Vagina (tissue), 2 donors: ENCODE measurements at places on chromosomes 4 and X. TPM values are rescaled to one million over a fixed set of nuclear protein-coding genes. Genes with fewer than 3 reads are reported as not detected.
A peak's percentile ranks its signal among the peaks of the same experiment; 100 is the strongest.

DNA sequence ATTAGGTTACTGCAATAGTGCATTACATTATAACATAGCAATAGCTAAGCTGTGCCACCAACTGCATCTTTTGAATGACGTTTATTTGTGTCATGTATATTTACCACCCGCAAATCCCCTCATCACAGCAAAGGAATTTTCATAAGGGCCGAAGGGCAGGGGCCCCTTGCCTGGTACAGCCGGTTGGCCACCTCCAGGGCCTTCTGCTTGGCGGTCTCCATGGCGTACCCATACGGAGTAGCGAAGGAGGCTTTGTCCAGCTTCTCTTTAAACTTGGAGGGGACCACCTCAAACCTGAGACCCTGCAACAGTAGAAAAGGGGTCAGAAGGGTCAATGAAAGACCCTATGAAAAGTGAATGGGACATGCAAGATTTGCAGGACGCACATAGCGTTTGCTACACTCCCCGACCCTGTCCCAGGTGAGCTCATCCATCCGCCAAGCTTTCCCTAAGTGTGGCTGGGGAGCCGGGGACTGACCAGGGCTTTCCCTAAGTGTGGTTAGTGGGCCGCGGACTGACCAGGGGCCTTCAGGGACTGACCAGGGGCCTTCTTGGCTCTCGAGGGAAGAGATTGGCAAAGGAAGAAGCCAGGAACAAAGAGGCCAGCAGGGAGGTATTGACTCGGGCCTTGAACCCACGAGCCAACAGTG lies 10.6 kb downstream of the ASMTL start:
- DNase-seq: peak; percentile 55

- DNase-seq: no peak
These were observed 19.3 kb downstream of the GPR143 start for GRCh38 chrX:9746148-9746888.

GRCh38 chrX:12610079-12610478 lies 181.1 kb upstream of the PRPS2 start:
- DNase-seq: no peak

- no peak for DNase-seq
These were observed 36.5 kb downstream of the GALNTL6 start for GRCh38 chr4:171849686-171850222.

GRCh38 chr4:6119507-6120020 lies 80.8 kb downstream of the JAKMIP1 start:
- DNase-seq: no peak

DNA sequence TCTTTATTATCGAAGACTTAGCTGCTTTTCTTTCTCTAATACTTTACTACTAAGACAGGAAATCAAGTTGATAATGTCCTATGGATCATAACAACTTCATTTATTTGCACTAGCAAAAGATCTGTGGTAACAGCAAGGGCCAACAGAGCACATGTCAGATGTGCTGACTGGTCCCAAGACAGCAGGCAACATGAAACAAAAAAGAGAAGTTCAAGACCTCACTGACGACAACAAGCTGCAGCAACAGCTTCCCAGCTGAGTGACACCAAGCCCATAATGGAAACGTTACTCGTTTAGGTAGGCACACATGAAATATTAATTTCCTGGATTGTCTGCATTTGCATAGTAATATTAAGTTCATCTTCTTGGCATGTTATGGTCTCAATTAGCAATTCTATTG lies 126.9 kb downstream of the UNC5C start:
- DNase-seq: no peak

MAGEB16 gene
- total RNA-seq: not detected

RASSF6 gene
- total RNA-seq: 16.9 TPM

PCDH18 gene
- total RNA-seq: 32.9 TPM
